ENCODE measurements at places on chromosomes 5 and 9.

DNA sequence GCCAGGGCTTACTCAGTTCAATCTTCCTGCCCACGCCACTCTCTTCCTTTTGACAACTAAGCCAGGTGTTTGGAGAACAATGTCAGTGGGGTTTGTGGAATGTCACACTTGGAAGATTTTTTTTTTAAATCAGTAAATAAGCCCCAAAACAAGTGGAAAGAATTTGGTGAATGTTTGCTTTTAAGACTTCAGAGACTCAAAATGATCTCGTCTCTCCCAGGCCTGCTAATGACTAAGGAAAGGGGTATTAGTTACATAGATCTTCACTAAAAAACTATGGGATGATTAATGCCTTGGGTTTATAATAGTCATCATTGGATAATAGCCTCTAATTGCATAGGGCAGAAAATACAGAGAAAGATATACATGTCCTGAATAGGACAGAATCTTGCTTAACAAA lies 166.4 kb downstream of the DMRT2 start:
- no peak for DNase-seq

GRCh38 chr5:176447591-176447977 lies 601 bp upstream of the FAF2 start:
- DNase-seq = peak; percentile 78

DNA sequence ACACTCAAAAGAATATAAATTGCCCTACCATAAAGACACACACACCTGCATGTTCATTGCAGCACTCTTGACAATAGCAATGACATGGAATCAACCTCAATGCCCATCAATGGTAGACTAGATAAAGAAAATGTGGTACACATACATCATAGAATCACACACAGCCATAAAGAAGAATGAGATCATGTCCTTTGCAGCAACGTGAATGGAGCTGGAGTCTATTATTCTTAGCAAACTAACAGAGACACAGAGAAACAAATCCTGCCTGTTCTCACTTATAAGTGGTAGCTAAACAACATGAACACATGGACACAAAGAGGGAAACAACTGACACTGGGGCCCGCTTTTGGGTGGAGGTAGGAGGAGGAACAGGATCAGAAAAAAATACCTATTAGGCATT lies 2062.2 kb upstream of the CDH6 start:
- DNase-seq = no peak

- DNase-seq = no peak
These were observed 4.3 kb downstream of the SPATA24 start for GRCh38 chr5:139399501-139400121.

DNA sequence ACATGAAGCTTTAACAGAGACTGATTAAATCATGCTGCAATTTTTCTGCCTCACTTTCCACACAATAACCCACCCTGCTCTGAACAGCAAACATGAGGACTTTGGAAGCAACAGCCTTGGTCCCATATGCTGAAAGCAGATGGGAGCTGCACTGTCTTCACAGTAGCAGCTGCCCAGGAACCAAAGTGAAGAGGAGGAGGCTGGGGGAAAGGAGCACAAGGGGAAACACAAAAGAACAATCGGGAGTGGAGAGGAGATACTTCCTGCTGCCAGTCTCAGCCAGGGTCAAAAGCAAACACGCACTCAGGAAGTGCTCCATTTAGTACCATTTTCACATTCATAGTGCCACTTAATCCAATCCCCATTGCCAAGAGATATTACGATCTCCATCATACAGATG lies 183.3 kb upstream of the PUM3 start:
- DNase-seq = no peak

DNA sequence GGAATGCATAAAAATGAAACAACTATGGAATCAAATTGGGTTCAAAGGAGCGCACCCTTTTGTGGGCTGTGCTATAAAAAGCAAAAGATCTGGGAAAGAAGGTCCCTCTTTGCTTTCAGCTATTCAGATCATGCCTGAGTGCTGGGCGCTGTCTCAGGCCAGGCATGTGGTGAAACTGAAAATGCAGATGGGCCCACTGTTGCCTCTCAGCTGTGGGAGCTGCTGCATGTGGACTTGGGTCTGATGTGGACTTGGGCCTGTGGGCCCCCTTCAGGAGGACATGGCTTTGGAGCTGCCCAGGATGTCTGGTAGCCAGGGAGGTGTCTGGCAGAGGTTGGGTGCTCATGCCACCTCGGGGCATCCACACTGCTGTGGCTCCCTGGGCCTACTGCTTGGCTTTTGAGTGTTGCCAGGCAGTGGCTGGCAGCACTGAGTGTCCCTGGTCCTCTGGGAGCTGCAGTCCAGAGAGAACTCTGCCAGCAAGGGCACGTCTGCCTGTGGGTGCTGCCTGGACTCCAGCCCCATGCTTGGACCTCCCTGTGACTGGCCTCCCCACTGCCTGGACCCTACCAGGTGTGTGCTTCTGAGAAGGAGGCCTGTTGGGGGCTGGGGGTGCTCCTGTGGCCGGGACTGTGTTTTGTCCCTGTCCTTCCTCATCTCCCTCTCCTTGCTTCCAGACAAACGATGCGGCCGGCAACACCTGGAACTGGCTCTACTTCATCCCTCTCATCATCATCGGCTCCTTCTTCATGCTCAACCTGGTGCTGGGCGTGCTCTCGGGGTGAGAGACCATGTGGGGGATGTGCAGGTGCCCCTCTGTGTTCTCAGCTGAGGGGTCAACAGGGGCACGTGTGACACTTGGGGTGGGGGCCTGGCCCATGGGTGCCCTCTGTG lies 74.3 kb downstream of the CACNA1B start:
- DNase-seq = no peak
